Stimulated activated CD8-positive, alpha-beta memory T cell treated with anti-CD3 and anti-CD28 coated beads, Interleukin-7, amount 100 ng/mL, for 4 hours (primary cell): ENCODE measurements at places on chromosomes 3 and 15.

GRCh38 chr15:77870195-77871065 is 207.1 kb downstream of the TBC1D2B start:
- DNase-seq: no peak

DNA sequence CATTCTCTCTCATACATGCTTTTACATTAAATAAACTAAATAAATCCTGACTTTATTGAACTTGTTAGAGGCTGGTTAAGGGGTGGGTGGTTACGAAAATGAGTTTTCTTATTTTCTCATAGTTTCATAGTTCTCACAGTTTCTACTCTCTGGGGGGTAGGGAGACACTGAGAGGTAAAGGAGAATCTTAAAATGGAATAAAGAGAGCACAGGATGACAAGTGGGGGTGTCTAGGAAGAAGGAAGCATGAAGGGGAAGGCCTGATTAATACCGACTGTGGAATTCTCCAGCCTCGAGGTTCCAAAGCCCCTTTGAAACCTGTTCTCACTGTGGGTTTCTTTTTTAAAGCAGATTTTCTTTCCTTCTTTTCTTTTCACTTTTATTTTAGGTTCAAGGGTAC is 66.4 kb upstream of the TRA2B start:
- DNase-seq: no peak

DNA sequence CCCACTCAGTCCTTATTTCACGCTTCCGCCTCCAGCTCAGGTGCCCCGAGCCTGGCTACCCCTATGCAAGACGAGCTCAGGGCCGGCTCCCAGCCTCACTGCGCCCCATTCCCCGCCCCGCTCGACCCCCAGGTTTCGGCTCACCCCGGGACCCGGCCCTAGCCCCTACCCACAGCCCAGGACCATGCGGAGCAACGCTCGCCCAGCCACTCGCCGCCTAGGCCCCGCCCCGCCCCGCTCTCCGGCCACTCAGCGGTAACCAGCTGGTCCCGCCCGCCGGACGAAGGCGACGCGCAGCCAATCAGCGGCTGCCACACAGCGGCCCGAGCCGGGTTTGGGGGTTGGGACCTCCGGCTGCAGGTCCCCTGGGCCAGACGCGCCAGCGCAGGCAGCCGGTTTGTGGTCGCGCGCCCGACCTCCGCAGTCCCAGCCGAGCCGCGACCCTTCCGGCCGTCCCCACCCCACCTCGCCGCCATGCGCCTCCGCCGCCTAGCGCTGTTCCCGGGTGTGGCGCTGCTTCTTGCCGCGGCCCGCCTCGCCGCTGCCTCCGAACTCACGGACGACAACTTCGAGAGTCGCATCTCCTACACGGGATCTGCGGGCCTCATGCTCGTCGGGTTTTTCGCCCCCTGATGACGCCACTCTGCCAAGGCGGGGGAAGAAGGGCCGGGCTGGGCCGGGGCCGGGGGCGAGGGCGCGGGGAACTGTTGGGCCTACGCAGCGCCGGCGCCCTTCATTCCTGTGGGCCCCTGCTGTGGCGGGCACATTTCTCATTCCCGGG is at the start of gene CATSPER2:
Gene CATSPER2, minus strand, starts transcription at position 196 of the 781 bp plus-strand sequence. CDS start 783 bp downstream, outside the sequence.
- no peak for DNase-seq

- DNase-seq: no peak
Observed at GRCh38 chr3:186790261-186790981, 7.0 kb downstream of the EIF4A2 start.

DNA sequence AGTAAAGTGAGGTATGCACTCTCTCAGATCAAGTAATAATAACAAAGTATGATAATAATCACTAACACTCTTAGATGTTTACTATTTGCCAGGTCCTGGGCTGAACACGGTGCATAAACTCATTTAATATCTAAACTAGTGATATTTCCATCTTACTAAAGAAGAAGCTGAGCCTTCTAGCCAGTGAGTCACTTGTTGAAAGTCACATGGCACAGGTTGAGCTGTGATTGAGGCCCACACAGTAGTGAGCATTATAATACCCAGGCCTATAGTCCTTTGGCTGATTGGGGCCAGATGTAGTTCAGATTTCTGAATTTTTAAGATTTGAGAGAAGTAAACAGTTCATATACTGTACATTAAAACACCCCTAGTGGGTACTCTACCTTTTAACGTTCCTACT is 93.2 kb upstream of the CCDC80 start:
- no peak for DNase-seq

DNA sequence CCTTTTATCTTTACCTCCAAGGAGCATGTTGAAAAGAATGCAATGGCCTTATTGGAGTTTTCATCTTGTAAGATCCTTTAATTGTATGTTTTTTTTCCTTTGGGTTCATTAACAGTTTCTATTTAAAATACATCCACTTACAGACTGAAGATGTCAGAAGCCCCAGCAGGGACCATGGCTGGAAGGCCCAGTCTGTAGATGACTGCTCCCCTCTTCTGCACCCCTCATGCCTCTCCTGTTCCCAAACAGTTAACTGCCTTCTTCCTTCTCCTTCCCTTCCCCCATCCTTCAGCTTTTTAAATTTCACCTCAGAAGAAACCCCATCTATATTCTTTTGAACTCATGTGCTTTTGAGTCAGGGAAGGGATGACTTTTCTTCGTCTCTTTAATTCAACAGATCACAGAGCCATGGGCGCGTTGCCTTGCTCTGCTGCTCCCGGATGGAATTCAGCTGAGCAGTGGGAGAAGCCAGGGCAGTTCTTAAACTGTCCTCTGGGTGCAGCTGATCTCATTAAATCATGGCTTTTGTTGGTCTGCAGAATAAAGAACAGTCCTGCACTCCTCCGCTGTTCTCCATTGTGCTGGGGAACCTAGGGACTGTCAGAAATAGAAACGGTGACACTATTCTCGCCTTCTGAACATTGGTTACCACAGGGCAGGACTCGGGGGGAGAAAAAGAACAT is 71.5 kb upstream of the EIF1B start:
- DNase-seq: no peak

DNA sequence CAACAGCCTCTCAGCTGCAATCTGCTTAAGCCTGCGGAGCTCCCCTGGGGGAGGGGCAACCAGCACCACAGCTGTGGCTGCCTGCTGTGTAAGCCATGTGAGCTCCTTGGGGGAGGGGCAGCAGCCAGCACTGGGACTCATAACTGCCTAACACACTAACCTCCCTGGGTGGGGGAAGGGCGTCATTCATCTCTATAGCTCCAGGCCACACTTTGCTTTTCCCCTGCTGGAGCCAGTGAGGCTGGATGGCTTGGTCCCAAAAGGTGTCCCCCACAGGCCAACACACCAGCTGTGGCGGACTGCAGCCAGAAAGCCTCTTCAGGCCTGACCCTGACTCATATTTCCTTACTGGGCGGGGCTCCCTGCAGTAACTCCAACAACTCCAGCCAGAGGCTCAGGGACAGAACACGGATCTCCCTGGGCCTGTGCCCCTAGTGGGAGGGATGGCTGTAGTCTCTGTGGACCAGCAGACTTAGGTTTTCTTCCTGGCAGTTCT is 129.8 kb downstream of the PPM1L start:
- no peak for DNase-seq

- DNase-seq: no peak
Observed at GRCh38 chr15:87118846-87119245, 1039.2 kb downstream of the AGBL1 start.

DNA sequence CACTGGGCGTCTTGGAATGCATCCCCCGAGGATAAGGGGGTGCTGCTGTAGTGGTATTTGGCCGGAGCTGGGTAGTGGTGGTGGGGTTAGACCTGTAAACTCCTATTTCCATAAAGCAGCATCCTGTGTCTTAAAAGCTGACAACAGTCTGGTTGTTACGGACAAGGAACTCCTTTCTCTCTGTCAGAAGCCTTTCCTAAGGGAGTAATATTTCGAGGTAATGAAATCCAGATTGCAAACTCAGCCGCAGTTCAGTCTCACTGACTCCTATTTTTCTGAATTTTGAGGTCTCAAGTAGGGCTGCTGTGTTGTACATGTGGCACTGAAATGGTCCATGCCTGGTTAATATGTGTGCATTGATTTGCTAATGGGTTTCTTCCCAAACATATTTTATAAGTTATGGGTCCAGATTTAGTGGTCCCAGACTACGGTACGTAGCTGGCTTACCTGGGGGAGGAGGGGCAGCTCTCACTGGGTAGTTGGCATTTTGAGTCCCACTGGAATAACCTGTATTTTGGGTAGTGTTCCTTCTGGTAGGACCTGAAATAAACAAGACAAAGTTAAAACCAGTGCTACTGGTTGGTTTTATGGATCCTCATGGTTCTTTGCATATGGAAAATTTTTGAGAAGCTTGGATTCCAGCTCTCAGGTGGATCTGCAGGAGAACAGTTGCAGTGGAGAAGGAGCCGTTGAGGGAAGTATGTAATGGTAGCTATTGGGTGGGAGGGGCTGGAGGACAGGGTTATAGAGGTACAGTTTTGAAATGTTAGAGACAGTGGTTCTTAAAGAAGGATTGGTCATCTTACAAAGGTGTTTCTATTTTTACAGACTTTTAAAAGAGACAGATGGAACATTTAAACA is 48.6 kb upstream of the LDHAL6B start:
- no peak for DNase-seq

- DNase-seq: no peak
Observed at GRCh38 chr3:184039414-184039813, 7.9 kb downstream of the HTR3D start.

- DNase-seq: no peak
Observed at GRCh38 chr3:184135911-184136260, 728 bp downstream of the EIF2B5 start.
